ENCODE measurements at places on chromosomes 16 and 17. TPM values are rescaled to one million over a fixed set of nuclear protein-coding genes. Genes with fewer than 3 reads are reported as not detected.

DNA sequence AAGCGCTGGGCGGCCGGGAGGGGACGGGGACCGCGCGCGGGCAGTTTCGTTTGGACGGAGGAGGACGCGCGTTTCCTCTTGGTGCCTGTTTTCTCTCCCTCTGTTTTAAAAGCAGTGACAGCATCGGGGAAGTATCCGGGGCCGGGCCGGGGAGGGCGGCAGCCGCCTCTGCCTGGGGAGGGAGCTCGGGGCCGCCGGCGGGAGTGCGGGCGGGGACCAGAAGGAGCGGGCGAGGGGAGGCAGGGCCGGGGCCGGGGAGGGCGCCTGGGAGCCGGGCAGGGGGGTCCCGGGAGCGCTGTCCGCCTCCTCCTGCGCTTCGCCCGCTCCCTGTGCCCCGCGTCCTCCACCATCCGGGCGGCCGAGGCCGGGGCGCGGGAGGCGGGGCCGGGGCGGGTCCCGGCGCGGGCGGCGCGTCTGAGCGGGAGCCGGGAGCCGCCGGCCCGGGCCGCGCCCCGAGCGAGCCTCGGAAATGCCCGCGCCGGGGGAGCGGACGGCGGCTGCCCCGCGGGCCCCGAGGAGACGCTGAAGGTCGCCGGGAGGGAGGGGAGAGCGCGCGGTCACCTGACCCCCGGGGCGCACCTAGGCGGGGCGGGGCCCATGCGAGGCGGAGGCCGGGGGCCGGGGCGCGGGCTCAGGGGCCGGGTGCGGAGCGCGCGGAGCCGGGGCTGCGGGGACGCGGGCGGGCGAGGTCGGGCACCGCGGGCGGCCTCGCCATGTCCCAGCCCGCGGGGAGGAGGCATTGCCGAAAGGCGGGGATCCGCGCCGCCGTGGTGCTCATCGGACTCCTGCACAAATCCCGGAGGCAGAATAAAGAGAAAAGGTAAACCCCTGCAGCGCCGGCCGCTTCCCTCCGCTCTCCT is 57.3 kb downstream of the RAP1GAP2 start:
- no peak for DNase-seq
- H3K27ac ChIP-seq: no peak overlapping the region
- peaks cover 64% of the 10 kb centered on the region for H3K27me3 ChIP-seq
- H3K36me3 ChIP-seq: peaks cover 5% of the 10 kb centered on the region
- H3K4me3 ChIP-seq: peak overlapping the region; percentile 82
- H3K4me1 ChIP-seq: peaks cover 21% of the 10 kb centered on the region

- DNase-seq: no peak
- H3K36me3 ChIP-seq: no peaks in the 10 kb centered on the region
- H3K27ac ChIP-seq: no peak overlapping the region
- peaks cover 35% of the 10 kb centered on the region for H3K4me1 ChIP-seq
Observed at GRCh38 chr17:1565877-1566276, 3.3 kb upstream of the PITPNA start.

GRCh38 chr17:83176623-83177583 is 97.5 kb downstream of the METRNL start:
- H3K4me3 ChIP-seq: no peak overlapping the region
- H3K27me3 ChIP-seq: no peaks in the 10 kb centered on the region
- H3K27ac ChIP-seq: no peak overlapping the region
- no peaks in the 10 kb centered on the region for H3K36me3 ChIP-seq

- no peak overlapping the region for H3K27ac ChIP-seq
- H3K27me3 ChIP-seq: peaks cover 26% of the 10 kb centered on the region
- H3K36me3 ChIP-seq: no peaks in the 10 kb centered on the region
- H3K4me3 ChIP-seq: no peak overlapping the region
Observed at GRCh38 chr16:71384073-71384724, 25.7 kb downstream of the CALB2 start.

DNA sequence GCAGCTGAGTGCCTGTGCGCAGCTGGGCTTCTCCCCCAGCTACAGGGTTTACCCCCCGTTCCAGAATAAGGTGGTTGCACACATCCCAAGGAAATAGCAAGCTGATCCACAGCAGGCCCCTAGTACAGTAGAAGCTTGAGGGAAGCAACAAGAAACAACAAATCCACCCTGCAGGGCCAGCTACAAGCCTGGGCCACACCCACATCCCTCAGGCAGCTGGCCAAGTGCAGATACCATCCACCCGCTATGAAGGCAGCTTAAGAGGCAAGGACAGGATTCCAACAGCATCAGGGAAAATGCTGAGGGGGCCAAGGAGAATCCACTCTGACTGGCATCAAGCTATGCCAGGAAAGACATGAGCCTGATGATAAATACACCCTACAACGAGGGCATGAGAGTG is 66.9 kb upstream of the RCVRN start:
- H3K27me3 ChIP-seq: no peaks in the 10 kb centered on the region
- H3K4me1 ChIP-seq: no peaks in the 10 kb centered on the region
- no peak for DNase-seq
- no peaks in the 10 kb centered on the region for H3K36me3 ChIP-seq
- H3K27ac ChIP-seq: no peak overlapping the region

Gene LRRC37A
- 1.8 TPM for polyA plus RNA-seq

Gene NKD1
- polyA plus RNA-seq: not detected

DNA sequence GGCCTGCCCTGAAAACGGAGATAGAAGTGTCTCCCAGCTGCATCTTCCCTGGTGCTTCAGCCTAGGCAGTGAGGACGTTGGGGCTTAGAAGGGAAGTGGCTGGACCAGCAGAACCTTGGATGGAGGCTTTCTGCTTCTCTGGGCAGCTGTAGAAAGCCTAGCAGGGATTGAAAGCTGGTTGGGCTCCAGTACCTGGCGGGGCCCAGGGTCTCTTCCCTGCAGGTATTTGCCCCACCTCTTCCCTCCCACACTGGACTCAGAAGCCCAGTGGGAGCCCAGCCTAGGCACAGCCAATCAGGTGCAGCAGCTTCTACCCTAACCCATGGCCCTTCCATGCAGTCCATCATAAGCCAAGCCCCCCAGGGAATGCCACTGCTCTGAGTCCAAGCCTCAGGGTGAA is 190.3 kb upstream of the IRX6 start:
- H3K27ac ChIP-seq: no peak overlapping the region
- no peaks in the 10 kb centered on the region for H3K4me1 ChIP-seq
- DNase-seq: no peak

Gene SLC6A4
- polyA plus RNA-seq: 0.10 TPM

Gene ETV4
- not detected for polyA plus RNA-seq

Gene AMFR
- 82.6 TPM for polyA plus RNA-seq

DNA sequence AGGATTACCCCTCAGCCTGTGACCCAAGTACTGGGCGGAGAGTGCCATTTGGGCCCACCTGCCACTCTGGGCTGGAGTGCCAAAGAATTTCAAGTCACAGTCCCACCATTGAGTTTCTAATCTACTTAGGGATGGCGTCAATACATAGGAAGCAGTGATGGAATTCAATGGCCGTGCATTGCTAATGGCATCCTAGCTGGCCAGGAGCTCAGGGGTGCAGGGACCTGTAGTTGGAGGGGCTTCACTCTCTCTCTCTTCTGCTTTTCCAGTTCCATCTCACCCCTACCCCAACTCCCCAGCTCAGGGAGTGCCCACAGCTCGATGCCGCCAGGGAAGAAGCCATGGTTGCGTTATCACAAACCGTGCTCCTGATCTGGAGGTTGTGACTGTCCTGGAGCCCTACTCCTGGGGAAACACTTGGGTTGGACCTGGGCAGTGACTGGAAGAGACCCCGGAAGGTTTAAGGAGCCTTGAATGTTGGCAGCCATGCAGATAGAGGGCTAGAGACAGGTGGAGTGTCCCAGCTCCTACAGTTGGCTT is 2.4 kb downstream of the MMP15 start:
- DNase-seq: no peak
- H3K27ac ChIP-seq: no peak overlapping the region
- peaks cover 16% of the 10 kb centered on the region for H3K27me3 ChIP-seq
- peaks cover 10% of the 10 kb centered on the region for H3K4me1 ChIP-seq

GRCh38 chr16:83533193-83533592 is 274.6 kb upstream of the HSBP1 start:
- DNase-seq: no peak
- H3K36me3 ChIP-seq: no peaks in the 10 kb centered on the region
- peaks cover 14% of the 10 kb centered on the region for H3K27me3 ChIP-seq
- H3K4me1 ChIP-seq: no peaks in the 10 kb centered on the region

Gene PITPNM3
- not detected for polyA plus RNA-seq

Gene ZNF423
- polyA plus RNA-seq: not detected

Gene RUNDC3A
- 0.16 TPM for polyA plus RNA-seq

Data from naive B cell (primary cell).